MG63 (cell line): ENCODE measurements at places on chromosomes 4 and X. TPM values are rescaled to one million over a fixed set of nuclear protein-coding genes. Genes with fewer than 3 reads are reported as not detected.

The SLC25A5 gene
- total RNA-seq = 49.0 and 68.0 TPM in 2 replicates

GRCh38 chr4:44668526-44668925 is 9.7 kb upstream of the GUF1 start:
- DNase-seq = no peak

GRCh38 chrX:119251386-119251785 is 15.3 kb downstream of the PGRMC1 start:
- DNase-seq = no peak

GRCh38 chr4:71768123-71768522 is 15.8 kb downstream of the GC start:
- no peak for DNase-seq

The TIMM17B gene
- total RNA-seq = 74.1 and 76.5 TPM in 2 replicates

The TAF7L gene
- 1.1 and 5.0 TPM in 2 replicates for total RNA-seq

The MTTP gene
- total RNA-seq = not detected in 2 replicates

- peak; percentile 5 for DNase-seq
These were observed 1.1 kb downstream of the MECP2 start for GRCh38 chrX:154096140-154097002.

DNA sequence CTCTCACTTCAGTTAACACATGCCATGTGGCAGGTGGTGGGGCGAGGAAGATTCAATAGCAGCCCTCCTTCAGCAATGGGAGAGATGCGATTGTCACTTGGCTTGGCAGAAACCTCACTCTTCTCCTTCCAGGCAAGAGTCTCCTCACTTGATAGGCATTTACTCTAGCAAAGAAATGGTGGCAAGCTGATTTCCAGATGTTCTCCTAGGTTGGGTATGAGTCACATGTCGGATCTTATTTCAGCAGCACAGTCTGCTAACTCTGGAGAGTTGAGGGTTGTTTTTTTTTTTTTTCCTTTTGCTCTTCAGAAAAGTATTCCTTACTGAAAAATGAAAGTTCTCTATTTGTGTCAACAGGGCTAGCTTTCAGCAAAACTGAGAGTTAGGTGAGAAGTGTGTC is 119.5 kb upstream of the CHRDL1 start:
- peak; percentile 11 for DNase-seq

- no peak for DNase-seq
These were observed 92.5 kb upstream of the EDA2R start for GRCh38 chrX:66731398-66731797.

DNA sequence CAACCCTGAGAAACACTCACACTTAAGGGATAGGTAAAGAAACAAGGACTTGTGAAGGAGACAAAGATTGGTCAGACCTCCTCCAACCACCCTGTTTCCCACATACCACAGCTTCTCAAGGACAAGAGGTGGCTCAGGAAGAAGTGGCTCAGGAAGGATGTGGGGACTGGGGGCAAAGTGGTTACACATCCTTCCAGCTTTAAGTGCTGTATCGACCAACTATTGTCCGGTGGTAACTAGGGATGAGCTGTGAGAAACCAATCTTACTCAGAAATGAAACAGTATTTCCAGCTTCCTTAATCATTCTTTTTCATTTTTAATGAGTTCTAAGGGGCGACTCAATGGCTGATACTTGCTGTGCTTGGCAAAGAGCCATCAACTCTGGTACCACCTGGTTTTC is 8.5 kb upstream of the LHFPL1 start:
- no peak for DNase-seq

- DNase-seq = no peak
These were observed 74.7 kb upstream of the STS start for GRCh38 chrX:7072856-7073255.

The PCDH7 gene
- not detected in 2 replicates for total RNA-seq

DNA sequence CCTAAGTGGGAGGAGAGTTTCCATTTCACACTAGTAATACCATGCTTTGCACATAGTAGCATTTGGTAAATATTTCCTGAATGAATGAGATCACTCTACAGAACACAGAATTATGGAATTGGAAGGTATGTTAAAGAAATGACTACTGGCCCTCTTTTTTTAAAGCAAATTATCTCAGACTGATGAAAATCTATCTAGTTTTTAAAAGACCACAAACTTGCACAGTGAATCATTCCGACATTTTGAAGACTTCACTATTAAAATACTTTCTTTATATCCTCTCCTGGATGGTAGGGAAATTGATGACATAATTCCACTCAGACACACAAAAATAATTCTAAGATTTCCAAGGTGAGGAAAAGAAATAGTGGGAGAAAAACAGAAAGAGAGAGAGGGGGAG is 68.4 kb upstream of the ETNPPL start:
- no peak for DNase-seq

The STPG2 gene
- not detected in 2 replicates for total RNA-seq

DNA sequence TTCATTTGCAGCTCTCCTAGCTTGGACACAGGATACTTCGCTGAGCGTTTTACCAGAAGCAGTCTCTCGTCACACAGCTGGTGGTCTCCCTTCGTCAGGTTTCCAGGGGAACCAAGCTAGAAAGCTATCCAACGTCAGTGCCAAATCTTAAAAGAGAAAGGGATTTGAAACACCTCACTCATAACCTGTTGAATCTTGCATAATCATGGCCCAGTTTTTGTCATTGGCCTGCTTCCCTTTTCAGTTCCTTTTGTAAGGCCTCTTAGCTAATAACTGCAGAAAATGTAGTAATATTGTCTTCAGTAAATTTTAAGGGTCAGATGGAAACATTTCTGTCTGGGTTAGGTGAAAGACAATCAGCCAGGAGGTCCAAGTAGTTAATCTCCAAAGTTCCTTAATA is 22.0 kb downstream of the RAB39B start:
- DNase-seq = no peak

- DNase-seq = no peak
These were observed 5.6 kb downstream of the GPR78 start for GRCh38 chr4:8585721-8586212.

The ATP1B4 gene
- total RNA-seq = not detected in 2 replicates

The FAM184B gene
- 0.10 TPM in 1 of 2 replicates, not detected in the other for total RNA-seq

GRCh38 chr4:182325397-182325796 is 82.2 kb downstream of the TENM3 start:
- DNase-seq = no peak

The BBS12 gene
- total RNA-seq = 2.6 and 5.6 TPM in 2 replicates

DNA sequence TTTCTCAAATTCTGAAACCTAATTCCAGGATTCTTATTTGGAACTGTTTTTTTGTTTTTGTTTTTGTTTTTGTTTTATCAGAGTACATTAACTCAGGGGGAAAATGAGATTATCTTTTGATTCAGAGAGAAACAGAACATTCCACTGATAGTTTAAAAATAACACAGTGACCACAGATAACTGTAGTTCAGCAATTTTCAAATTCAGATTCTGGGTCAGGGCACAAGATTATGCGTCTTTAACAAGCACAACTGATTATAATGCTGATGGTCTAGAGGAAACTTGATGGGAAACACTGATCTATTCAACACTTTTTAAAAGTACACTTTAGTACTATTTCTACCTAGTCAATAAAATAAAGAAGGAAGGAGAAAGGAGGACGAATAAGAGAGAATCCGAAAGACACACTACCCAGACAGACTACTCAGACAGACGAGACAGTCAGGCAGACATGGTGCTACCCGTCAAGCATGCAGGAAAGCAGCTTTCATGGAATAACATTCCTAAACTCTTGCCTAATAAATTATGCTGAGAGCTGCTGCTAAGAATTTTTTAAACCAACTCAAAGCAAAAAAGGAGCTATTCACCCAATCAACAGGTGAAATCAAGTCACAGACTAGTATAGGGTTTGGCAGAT is 59.0 kb downstream of the APBB2 start:
- peak; percentile 36 for DNase-seq

DNA sequence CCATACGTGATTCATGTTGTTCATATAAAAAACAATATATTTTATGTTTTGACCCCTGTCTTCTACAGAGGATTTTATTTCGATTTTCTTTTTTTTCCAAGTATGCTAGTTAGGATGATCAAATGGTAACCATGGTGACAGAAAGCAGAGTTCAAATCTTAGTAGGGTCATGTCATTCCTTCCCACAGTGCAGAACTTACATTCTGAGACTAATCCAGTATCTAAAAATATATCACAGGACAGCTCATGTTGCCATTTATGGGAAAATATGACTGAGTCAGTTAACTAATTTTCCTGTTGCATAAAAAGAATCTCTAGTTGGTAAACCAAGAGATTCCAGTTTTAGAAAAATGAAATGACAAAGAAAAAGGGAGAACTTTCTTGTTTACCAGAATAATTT is 209.5 kb downstream of the PARM1 start:
- no peak for DNase-seq

- DNase-seq = no peak
These were observed 52.8 kb downstream of the GRIA3 start for GRCh38 chrX:123236859-123237258.

GRCh38 chr4:138592796-138593195 is 350.6 kb upstream of the SLC7A11 start:
- no peak for DNase-seq

DNA sequence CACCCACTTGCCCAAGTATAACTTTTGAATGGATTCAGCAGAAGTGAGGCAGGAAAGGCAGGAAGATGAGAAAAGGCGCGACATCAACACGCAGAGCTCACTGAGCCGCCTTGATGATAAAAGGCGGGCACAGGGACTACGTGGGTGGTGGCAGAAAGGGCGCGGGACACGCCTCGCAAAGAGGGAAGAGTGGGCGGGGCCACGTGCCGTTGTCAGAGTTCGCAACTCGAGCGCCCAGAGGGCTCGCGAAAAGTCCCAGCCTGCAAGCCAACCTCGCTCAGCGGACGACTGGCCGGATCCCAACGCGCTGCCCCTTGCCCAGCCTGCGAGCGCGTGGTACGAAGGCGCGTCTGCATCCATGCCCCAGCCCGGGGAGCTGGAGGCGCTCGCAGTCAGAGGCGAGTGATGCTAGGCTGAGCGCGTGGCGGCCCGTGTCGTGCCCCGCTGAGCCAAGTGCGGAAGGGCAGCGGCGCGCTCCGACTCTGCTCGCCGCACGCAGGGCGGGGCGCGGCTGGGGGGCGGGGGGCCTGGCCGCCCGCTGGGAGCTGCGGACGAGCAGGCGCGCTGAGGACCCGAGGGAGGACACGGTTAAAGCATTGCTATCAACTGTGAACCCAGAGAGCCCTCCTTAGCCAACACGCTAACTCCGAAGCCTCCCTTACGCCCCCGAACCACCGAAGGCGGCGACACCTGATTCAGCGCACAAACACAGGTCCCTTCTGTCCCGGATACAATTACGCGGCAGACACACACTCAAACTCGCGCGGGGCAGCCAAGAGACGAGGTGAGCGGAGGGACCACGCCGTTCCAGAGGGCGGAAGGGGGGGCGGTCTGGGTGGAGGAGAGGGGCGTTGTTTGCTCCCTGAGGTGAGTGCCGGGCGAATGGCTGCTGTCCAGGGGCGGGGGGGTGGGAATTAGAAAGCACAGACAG is at the start of gene UGT8:
UGT8 (plus strand) TSS at position 617 of the 931 bp plus-strand sequence. CDS start 24,074 bp downstream, outside the sequence.
- peak; percentile 11 for DNase-seq
